ENCODE measurements at places on chromosomes 6 and 20.

DNA sequence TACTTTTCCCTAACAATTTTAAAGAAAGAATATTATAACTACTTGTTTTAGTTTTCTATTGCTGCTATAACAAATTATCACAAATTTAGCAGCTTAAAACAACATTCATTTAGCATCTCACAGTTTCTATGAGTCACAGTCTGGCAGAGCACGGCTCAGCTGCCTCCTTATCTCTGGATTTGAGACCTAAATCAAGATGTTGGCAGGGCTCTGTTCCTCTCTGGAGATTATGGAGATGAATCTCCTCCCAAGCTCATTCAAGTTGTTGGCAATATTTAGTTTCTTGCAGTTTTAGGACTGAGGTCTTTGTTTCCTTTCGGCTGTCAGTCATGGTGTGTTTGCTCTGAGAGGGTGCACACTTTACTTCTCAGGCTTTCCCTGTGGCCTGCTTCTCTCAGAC is 1065.8 kb upstream of the EYS start:
- no peak for DNase-seq

DNA sequence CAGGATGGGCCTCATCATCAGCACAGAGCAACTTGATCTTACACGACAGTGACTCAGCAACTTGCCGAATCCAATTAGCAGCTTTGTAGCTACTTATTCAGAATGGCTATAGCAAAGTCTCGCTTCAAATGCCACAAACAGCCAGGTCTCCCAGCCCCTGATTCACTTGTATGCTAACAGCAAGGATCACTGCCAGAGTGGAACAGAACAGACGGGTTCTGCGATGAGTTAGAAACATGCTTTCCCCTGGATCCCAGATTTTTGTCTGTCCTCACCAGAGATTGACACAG is 254.4 kb downstream of the NRN1 start:
- DNase-seq, result no peak

- DNase-seq, result peak; percentile 10
Observed at GRCh38 chr6:98946266-98946878, 1.4 kb downstream of the FBXL4 start.

DNA sequence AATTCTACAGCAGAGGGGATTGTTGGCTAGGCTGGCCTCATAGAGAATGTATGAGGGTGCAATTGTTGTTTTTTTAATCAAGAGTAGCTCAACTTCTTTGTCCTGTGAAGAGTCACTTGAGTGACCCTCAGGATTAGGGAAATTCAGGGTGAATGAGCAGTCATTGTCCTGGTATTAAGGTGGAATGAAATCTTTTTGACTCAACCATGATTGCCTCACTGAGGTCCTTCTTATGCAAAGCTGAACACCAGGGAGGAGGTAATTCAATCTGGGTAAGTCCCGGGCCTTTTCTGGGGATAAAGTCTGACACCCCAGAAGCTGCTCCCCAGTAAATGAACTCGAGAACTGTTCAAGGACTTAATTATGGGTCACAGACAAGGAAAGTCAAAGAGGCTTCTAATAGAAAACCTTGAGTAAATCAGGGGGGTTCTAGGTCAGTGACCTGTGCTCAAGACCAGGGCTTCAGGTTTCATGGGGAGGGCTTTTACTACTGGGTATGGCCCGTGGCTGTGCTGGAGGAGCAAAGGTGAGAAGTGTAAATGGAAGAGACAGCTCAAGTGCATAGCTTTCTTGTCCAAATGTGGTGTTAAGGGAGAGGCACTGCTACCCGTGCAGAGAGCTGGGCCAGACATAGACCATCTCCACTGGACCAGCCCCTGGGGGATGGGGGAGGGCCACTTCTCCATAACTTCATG is 25.3 kb upstream of the ZBTB24 start:
- DNase-seq, result no peak

DNA sequence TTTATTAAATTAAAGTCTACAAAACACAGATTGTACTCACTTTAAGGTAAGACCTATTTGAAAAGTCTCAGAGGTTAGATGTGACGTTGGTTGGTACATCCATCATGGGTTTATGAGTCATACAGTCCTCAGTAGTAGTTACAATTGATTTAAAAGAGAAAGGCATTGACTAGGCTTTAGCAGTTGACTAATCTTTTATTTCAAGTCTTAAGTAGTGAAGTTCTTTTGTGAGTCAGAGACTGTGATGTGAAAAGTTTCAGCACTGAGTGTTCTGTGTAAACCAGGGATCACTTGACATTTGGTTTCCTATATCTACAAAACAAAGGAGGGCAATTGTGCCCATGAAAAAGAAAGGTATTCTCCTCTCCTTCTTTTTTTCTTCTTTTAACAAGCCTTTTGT is 221.3 kb downstream of the GRIK2 start:
- DNase-seq, result no peak

GRCh38 chr20:57473246-57474048 is 51.5 kb downstream of the CTCFL start:
- DNase-seq, result no peak
